Adrenal gland (tissue), 19 donors: ENCODE measurements at places on chromosomes 3 and 15. TPM values are rescaled to one million over a fixed set of nuclear protein-coding genes. Genes with fewer than 3 reads are reported as not detected.

DNA sequence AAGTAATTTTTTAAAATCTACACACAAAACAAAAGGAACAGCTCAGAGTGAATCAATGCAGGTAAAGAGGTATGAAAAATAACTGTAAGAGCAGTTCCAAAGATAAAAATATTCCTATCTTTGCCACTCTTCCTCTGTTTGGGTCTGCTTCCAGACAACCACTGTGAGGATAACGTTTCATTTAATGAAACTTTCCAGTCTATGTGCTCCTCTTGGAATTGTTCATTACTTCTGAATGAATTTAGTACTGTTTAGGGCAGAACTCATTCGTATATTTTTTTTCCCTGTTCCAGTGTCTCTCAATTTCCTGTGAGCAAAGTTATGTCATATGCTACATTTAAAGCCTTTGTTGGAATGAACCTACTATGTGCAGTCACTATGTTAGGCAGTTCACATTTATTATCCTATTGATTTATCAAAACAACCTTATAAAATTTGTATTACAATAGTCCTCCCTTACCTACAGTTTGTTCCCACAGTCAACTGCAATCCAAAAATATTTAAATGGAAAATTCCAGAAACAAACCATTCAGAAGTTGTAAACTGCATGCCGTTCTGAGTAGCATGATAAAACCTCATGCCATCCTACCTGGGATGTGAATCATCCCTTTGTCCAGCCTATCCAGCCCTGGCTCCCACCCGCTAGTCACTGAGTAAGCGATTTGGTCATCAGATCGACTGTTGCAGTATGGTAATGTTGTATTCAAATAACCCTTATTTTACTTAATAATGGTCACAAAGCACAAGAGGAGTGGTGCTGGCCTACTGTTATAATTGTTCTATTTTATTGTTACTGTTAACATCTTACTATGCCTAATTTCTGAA lies 98.1 kb downstream of the TMCC1 start:
- no peaks in the 10 kb centered on the region for H3K27me3 ChIP-seq
- DNase-seq: no peak
- H3K4me1 ChIP-seq: peaks cover 24% of the 10 kb centered on the region
- no peaks in the 10 kb centered on the region for H3K36me3 ChIP-seq
- no peak overlapping the region for H3K27ac ChIP-seq

DNA sequence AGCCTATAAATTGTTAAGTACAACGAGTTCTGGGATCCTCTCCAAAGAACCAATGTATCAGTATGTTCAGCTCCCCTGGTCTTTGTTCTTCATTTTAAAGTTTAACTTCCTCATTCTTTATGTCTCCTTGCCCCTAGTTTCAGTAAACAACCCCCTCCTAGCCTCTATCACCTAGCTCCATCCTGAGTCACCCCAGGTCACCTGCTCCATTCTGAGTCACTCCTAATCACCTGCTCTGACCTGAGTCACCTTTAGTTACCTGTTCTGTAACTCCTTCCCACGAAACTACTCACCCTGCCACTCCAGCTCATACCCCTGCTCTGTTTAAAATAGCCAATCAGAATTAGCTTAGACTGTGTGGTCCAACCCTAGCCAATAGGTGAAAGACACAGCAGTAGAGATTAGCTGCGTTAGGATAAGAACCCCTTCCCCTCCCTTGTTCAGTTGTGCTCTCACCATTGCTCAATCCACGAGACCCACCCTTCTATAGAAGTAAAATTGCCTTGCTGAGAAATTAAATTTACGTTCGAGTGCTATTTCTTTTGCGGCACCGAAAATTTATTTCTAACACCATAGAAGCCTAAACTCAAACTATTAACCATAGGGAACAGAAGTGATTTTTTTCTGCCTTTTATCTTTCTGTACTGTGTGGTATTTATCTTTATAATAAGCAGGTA lies 245.0 kb upstream of the ADAMTS9 start:
- peaks cover 3% of the 10 kb centered on the region for H3K4me1 ChIP-seq
- H3K27me3 ChIP-seq: no peaks in the 10 kb centered on the region
- no peak for DNase-seq
- no peak overlapping the region for H3K4me3 ChIP-seq

DNA sequence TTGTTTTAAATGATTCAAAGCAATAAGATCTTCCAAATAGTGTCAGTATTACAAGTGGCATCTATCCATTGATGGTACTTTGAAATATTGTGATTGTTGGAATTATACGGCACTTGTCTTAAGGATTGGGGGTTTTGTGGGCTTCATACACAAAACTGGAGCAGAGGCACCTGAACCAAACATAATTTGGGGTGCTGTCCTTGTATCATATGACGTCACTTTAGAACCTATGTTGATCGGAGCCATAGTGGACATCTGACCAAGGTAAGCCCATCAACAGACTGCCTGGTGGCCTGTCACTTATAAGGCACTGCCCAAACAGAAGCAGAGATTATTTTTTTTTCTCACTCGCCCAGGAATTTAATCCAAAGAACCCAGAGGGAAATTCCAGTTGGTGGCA lies 2.9 kb upstream of the LRRC58 start:
- H3K27ac ChIP-seq: no peak overlapping the region
- H3K36me3 ChIP-seq: no peaks in the 10 kb centered on the region
- H3K4me1 ChIP-seq: peaks cover 8% of the 10 kb centered on the region
- H3K27me3 ChIP-seq: no peaks in the 10 kb centered on the region
- no peak overlapping the region for H3K4me3 ChIP-seq
- no peak for DNase-seq

GRCh38 chr15:75161106-75161916 lies 40.4 kb upstream of the C15orf39 start:
- H3K27ac ChIP-seq: no peak overlapping the region
- H3K27me3 ChIP-seq: no peaks in the 10 kb centered on the region
- no peak overlapping the region for H3K4me3 ChIP-seq
- H3K36me3 ChIP-seq: no peaks in the 10 kb centered on the region

DNA sequence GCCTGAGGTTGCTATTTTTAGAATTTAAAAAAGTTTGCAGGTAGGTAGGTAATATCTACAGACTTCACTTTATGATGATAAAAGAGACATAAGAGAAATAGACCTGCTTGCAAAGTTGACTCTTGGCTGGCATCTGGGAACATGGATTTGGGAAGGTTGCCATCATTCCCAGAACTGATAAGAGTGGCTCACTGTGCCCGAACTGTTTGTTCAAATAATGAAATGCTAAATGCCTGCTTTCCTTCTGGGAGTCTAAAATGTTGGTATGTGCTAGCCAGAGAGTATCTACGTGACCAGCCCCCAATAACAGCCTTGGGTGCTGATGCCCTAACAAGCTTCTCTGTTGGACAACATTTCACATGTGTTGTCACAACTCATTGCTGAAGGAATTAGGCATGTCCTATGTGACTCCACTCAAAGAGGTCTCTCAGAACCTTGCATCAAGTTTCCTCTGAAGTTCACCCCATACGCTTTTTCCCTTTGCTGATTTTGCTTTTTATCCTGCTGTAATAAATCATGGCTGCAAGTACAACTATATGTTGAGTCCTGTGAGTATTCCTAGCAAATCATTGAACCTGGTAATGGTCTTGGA lies 95.5 kb downstream of the FHIT start:
- no peaks in the 10 kb centered on the region for H3K27me3 ChIP-seq
- peaks cover 10% of the 10 kb centered on the region for H3K4me1 ChIP-seq
- no peak overlapping the region for H3K4me3 ChIP-seq
- H3K36me3 ChIP-seq: no peaks in the 10 kb centered on the region
- DNase-seq: peak; percentile 59
- H3K27ac ChIP-seq: no peak overlapping the region

The C2CD4A gene
- 0.55 TPM for total RNA-seq
